ENCODE measurements at places on chromosomes 5 and 9.
A peak's percentile ranks its signal among the peaks of the same experiment; 100 is the strongest.

- no peak for DNase-seq
These were observed 58.6 kb upstream of the LMNB1 start for GRCh38 chr5:126718236-126718868.

- no peak for DNase-seq
These were observed 112.5 kb upstream of the TBC1D2 start for GRCh38 chr9:98367923-98368322.

GRCh38 chr9:105405514-105406131, 42.2 kb upstream of the FSD1L start:
- DNase-seq = peak; percentile 62

- DNase-seq = peak; percentile 57
These were observed 28.7 kb upstream of the UBAC1 start for GRCh38 chr9:135989722-135990467.
